ENCODE measurements at places on chromosomes 3 and 15.

DNA sequence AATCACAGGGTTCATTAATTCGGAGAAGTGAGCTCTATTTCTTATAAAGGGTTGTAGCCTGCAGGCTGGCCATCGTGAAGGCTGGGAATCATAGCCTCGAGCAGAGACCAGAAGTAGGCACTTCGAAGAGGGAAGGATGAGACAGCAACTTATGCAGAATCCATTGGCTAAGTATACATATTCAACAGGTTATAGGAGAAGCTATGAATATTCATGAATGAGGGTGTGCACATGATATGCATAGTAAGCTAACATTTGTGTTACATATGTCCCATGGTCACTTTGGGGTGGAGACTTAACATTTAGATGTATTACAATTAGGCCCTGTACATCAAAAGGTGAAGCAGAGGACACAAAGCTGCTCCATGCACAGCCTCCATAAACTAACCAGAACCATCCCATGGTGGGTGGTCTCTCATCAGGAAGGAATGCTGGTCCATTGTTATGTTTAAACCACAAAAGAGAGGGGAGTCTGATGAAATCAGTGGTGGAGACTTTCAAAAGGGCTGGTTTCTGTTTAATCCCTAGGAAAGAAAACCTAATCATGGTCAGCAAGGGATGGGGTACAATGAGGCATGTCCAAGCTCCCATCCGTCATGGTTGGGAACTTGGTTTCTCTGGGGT lies 80.8 kb upstream of the FHIT start:
- DNase-seq = no peak

DNA sequence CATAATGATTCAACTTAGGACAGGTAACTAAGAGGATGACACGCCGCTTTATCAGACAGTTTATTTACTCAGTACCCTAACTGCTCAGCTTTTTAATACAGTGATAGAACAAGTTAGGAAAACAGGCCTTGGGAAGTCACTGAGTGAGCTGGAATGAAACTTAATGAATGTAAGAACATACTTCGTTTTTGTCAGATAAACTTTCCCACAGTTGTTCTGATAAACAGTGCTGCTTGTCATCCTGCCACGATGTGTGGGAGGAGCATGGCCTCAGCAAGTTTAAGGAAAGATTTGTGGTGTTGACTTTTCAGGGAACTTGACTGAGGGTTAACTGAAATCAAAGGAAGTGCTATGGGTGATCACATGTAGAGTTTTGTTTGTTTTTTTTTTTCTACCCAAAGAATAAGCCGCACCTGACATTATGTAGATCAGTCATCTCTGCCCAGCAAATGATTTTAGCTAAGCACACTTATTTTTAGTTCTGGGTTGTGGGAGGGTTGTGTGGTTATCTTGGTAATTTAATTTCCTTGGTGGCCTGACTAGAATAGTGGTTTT lies 5.6 kb upstream of the P2RY14 start:
- DNase-seq = no peak

DNA sequence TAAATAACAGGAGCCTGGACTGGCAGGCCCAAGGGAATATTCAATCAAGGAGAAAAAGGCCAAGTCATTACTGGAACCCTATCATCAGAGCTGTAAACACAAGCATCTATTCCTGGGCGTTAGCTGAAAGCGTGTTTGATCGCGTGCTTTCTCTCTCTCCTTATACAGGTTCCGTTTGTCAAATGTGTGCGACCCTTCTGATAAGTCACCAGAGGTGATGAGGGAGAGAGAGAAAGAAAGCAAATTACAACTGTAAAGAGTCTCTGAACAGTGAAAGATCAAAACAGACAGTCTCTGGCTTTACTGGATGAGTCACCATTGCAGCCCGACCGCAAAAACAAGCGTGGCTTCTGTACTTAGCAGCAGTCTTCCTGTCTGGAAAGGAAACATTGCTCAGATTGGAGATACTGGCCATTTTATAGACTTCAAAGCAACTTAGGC lies 39.5 kb upstream of the TPRG1 start:
- peak; percentile 83 for DNase-seq

- no peak for DNase-seq
Measured at GRCh38 chr15:98442901-98443300, 205.4 kb upstream of the IGF1R start.

DNA sequence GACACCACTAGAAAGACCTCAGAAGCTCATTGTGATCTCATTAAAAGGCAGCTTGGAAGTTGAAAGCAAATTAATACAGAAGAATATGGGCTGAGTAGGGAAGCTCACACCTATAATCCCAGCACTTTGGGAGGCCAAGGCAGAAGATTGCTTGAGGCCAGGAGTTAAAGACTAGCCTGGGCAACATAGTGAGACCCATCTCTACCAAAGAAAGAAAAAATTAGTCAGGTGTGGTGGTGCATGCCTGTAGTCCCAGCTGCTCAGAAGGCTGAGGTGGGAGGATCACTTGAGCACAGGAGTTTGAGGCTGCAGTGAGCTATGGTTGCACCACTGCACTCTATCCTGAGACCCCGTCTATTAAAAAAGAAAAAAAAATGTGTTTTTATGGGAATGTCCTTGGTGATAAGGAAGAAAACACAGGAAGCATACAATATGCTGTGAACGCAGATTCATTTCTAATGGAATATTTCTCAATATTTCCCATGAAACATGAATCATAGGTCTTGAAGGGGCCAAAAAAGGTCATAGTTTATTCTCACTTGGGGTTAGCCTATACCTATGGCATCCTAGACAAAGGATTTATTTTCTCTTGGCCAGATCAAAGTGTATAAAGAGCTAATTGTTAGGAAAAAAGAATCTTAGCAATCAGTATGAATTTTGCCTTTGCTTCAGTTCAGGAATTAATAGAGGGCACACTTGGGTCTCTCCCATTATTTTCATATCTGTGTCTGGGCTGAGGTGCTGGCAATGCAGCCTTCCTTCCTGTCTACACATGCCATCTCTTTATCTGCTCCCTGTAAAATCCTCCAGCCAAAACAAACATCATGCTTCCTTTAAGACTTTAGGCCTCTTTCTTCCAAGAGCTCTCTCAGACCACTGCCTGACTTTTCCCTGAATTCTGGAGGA lies 98.2 kb downstream of the FNDC3B start:
- DNase-seq = no peak

DNA sequence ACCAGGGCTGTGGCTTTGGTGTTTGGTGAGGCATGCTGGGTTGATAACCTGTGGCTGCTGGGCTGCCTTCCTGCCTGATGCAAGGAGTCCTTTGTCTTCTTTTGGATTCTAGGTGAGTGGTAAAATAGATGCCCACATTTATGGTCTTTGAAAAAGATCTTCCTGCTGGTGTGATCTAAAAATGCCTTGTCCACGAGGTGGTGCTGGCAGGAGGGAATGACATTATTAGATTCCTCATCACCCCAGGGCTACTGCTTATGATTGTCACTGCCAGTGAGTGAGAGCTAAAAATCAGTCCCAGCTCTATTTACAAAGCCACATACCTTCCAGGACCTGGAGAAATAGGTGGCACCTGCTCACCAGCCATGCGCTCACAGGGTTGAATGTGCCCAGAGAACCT lies 355.5 kb upstream of the ROPN1 start:
- DNase-seq = no peak

- DNase-seq = peak; percentile 35
Measured at GRCh38 chr3:50154840-50155490, at the start of gene SEMA3F. TSS of gene SEMA3F (plus strand) at chr3:50155324. CDS start at chr3:50159623, 4,299 bp downstream.

DNA sequence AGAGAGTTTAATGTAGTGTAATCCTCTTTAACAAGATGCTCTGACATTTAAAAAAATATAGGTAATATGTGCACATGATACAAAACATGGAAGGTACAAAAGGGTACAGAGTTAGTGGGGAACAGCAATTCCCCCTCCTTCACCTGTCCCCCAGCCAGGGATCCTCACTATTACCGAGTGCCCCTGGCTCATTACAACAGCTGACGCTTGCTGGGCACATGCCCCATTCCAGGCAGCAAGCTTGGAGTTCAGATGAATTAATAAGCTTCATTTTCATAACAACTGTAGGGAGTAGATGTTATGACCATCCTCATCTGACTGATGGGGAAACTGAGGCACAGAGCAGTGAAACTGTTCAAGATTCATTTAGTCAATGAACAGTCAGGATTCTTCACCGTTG lies 41.2 kb downstream of the PCSK6 start:
- no peak for DNase-seq

DNA sequence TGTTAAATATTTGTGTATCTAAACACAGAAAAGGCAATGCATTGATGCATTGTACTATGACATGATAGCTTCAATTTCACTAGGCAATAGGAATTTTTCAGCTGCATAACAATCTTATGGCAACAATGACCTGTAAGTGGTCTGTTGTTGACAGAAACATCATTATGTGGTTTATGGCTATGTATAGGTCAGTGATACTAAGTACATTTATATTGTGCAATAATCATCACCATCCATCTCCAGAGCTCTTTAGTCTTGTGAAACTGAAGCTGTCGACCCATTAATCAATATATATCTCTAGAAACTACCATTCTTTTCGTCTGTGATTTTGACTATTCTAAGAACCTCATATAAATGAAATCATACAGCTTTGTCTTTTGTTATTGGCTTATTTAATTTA lies 200.1 kb upstream of the ZNF717 start:
- no peak for DNase-seq

DNA sequence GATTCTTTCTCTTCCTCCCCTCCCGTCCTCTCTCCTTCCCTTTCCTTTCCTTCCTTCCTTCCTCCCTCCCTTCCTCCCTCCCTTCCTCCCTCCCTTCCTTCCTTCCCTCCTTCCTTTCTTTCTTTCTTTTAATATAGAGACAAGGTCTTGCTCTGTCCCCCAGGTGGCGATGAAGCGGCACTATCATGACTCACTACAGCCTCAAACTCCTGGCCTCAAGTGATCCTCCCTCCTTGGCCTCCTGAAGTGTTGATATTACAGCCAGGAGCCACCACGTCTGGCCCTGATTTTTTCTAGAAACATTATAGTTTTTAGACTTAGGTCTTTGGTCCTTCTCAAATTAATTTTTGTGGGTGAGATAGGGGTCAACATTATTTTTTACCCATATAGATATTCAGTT lies 15.5 kb downstream of the GRM2 start:
- DNase-seq = peak; percentile 26

DNA sequence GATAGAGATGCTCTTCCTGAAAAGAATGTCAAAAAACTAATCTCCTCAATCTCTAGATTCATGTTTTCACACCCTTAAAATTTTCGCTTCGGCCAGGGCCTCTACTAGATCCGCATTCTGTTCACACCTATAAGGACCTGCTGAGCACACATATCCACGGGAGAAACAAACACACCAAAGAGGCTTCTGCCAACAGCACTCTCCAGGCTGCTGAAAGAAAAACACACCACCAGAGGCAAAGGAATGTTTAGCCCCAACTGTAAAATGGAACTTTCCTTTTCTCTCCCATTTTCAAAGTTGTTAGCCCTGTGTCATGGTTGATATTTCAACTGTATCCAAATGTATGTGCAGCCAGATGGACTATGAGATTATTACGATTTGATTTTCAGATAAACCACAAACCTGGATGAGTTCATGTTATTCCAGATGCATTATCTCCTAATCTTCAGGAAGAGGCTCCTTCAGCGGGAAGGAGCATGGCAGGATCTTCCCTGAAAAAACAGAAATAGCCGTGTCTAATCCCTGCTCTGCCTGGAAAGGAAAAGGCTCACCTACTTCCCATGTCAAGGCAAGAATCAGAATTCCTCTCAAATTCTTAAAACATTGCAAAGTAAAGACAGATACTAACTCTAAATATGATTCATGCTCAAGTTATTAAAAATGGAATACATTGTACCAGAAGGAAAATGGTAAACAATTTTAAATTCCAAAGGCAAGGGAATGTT lies 442.7 kb upstream of the NR2F2 start:
- no peak for DNase-seq

- no peak for DNase-seq
Measured at GRCh38 chr3:42544492-42545283, 37.1 kb downstream of the SEC22C start.

DNA sequence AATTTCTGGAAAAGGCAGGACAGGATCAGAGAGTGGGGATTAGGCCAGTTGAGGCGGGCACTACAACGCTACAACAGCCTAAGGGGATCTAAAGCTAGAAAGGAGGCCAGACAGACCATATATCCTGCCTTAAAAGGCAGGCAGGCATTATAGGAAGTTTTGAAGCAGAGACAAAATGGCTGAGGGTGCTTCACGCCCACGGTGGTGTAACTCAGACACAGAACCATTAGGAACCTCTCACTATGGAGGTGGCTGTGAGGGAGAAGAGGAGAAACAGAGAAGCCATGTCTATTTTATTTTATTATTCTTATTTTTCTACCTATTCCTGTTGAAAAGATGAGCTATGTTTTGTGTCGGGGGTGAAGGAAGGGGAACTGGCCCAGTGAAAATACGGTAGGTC lies 2.1 kb upstream of the USP4 start:
- DNase-seq = no peak

DNA sequence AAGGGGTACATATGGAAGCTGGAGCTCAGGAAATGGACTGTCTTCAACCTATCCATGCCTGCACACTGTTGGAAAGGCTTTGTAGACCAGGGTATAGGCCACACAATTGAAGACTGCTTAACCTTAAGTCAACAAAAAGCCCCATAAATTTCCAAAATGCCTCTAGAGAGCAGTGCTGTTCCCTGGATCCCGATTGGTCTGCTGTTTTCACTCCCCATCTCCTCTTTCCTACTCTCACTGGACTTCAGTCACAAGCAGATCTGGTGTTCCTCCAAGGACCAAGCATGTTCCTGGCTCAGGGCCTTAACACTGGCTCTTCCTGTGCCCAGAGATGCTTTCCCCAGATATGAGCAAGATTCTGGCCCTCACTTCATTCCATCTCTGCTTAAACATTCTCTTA lies 22.8 kb upstream of the LRRC34 start:
- DNase-seq = no peak
